ENCODE measurements at places on chromosomes 16 and 17. TPM values are rescaled to one million over a fixed set of nuclear protein-coding genes. Genes with fewer than 3 reads are reported as not detected.

MARVELD3 gene
- 38.4 TPM for total RNA-seq

E4F1 gene
- 35.4 TPM for total RNA-seq

- peak; percentile 69 for DNase-seq
- no peaks in the 10 kb centered on the region for H3K27me3 ChIP-seq
- peaks cover 38% of the 10 kb centered on the region for H3K36me3 ChIP-seq
- H3K4me1 ChIP-seq: no peaks in the 10 kb centered on the region
- H3K27ac ChIP-seq: no peak overlapping the region
These were observed 19.5 kb upstream of the CDC6 start for GRCh38 chr17:40268141-40268712.

TEDC2 gene
- 30.5 TPM for total RNA-seq

CES1 gene
- 0.86 TPM for total RNA-seq

GRCh38 chr17:81154961-81155360, 10.3 kb upstream of the PVALEF start:
- no peak overlapping the region for H3K4me3 ChIP-seq
- no peak for DNase-seq
- H3K27ac ChIP-seq: no peak overlapping the region
- H3K36me3 ChIP-seq: no peaks in the 10 kb centered on the region
- peaks cover 67% of the 10 kb centered on the region for H3K27me3 ChIP-seq
- H3K4me1 ChIP-seq: no peaks in the 10 kb centered on the region

DNA sequence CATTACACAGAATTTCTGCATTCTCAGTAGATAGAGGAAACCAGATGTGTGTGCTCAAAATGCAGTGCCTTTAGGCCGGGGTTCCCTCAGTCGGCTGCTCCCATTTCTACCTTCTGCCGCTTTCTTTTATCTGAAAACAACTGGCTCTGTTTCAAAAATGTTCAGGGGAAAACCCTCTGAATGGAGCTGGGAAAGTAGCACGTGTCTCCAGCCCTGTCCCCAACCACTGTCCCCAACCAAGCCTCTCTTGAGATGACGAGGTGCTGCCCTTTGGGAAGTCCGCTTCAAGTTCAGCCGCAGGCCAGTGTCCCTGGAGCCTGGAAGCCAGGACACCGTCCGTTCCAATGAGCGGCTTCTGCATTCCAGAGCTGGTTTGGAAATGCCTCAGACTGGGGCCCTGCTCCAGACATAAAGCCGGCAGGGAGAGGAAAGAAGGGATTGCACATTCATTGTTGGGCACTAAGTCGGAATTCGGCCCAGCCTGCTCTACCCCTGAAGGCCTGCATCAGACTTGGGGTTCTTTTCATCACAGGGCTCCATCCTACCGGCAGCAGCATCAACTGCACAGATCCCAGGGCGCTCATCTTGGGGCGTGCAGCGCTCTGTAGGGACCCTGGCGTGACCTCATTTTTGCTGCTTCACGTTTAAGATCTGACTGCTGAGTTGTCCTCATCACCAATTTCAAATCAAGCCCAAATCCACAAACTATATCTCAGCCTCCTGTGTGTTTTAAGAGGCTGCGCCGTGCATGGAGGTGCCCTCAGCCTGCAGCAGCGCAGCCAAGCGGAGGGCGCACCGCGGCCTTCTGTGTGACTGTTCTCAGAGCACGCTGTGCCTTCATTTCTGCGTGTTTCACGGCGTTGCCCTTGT, 111.3 kb downstream of the BANP start:
- H3K27ac ChIP-seq: no peak overlapping the region
- no peaks in the 10 kb centered on the region for H3K4me1 ChIP-seq
- H3K4me3 ChIP-seq: no peak overlapping the region
- no peak for DNase-seq

DNA sequence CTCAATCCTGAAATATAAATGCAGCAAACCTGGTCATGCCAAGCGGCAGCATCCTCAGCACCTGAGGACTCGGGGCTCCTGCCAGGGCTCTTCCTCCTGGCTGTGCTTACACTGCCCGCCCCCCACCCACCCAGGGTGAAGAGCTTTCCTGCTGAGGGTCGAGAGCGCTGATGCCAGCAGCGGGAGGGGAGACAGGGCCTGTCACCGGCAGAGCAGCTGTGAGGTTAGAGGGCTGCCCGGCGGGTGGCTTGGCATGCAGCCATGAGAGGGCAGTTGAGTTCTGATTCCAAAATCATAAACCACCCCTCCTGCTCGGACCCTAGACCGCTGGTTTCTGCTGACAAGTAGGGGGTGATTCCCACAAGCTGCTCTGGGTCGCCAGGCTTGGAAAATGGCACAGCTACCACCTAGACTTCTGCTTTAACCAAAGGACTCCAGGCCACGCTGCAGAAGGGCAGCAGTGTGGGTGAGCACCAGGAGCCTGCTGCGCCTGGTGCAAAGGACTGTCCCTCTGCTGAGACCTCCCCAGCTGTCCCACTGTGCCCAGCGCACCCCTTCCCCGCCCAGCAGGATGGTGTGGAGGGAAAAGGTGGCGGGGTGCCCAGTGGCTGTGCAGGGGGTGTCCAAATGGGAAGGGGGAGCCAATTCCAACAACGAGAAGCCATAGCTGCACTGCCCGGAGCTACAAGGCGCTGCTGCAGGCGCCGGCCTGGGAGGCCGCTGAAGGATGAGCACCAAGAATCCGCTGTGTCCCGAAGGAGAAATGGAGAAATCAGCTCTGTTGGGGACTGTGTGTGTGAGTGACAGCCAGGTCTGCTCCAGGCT, 26.6 kb downstream of the MXRA7 start:
- peaks cover 17% of the 10 kb centered on the region for H3K27me3 ChIP-seq
- no peaks in the 10 kb centered on the region for H3K36me3 ChIP-seq
- H3K27ac ChIP-seq: no peak overlapping the region

- no peak for DNase-seq
- H3K27ac ChIP-seq: peak overlapping the region; percentile 64
- no peaks in the 10 kb centered on the region for H3K27me3 ChIP-seq
- peak overlapping the region; percentile 86 for H3K4me3 ChIP-seq
- peaks cover 36% of the 10 kb centered on the region for H3K4me1 ChIP-seq
These were observed 1.4 kb downstream of the MPRIP start for GRCh38 chr17:17043461-17044271.

All from Calu3 (cell line).